ENCODE measurements at places on chromosomes 16 and 17.

DNA sequence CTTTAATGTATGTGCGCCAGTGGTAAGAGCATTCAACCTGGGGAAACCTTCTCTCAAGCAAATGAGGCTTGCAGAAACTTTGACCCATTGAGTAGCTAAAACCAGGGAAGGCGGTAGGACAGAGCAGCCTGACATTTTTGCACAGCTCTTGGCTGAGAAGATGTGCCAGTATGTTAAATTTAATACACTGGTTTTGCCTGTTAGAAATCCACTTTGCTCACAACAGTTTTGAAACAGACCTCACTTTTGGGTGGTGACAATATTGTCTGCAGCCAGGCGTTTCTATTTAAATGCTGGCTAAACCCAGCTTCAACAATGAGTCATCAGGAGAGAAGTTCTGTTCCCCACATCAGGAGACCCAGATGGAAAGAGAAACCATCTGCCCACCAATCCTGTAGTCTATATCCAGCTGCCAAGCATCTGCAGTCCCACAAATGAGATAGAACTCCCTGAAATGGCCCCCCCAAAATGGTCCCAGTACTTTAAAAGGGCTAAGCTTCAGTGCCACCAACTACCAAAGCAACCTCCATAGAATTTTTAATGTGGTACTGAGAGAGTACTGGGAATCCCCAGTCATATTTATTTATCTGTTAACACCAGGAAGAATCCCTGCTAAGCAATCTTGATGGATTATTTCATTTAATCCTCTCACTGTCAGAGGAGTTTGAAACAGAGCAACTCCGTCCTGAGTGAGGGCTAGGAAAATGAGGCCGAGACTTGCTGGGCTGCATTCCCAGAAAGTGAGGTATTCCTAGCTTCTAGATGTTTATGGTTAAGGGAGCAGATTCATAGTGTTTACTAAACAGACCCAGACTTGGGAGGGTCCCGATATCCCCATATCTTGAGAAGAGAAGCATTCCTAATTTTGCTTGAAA lies 29.0 kb upstream of the CLEC3A start:
- no peaks in the 10 kb centered on the region for H3K4me1 ChIP-seq
- no peak overlapping the region for H3K27ac ChIP-seq
- no peak overlapping the region for H3K4me3 ChIP-seq

GRCh38 chr16:50610331-50611262 lies 62.4 kb downstream of the NKD1 start:
- H3K27me3 ChIP-seq, result no peaks in the 10 kb centered on the region
- no peaks in the 10 kb centered on the region for H3K4me1 ChIP-seq
- DNase-seq, result no peak
- H3K27ac ChIP-seq, result no peak overlapping the region
- H3K4me3 ChIP-seq, result no peak overlapping the region

DNA sequence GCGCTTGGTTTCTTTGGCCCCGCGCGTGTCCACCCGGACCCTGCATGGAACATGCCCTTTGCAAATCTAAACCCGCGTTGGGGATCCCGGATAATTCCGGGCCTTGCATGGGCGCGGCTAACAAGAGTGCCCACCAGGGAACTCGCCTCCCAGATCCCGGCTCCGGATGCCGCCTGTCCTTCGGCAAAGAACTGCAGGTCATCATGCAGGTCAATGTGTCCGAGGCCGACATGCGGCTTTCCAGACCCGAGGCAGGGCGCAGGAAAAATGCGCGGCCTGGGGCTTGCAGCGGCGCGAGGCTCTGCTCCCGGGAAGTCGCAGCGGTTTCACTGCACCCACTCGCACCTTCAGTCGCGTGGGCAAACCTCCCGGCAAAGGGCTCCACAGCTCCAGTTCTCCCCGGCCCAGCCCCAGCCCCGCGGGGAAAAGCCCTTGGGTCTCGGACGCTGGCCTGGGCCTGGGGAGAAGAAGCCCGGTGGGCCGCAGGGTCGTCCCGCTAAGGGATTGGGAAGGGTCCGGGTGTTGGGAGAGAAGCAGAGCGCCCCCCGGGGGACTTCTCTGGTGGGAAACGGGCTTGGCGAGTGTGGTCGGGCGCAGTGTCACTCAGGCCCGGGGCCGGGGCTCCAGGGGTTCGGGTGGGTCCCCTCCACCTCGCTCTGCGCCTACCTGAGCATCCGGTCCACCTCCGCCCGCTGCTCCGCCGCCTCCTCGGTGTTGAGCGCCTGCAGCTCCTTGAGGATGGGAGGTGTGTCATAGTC lies 805 bp downstream of the HNF1B start:
- H3K36me3 ChIP-seq, result no peaks in the 10 kb centered on the region
- H3K4me1 ChIP-seq, result peaks cover 8% of the 10 kb centered on the region
- DNase-seq, result no peak
- H3K4me3 ChIP-seq, result peak overlapping the region; percentile 90
- H3K27me3 ChIP-seq, result no peaks in the 10 kb centered on the region
- peak overlapping the region; percentile 92 for H3K27ac ChIP-seq

DNA sequence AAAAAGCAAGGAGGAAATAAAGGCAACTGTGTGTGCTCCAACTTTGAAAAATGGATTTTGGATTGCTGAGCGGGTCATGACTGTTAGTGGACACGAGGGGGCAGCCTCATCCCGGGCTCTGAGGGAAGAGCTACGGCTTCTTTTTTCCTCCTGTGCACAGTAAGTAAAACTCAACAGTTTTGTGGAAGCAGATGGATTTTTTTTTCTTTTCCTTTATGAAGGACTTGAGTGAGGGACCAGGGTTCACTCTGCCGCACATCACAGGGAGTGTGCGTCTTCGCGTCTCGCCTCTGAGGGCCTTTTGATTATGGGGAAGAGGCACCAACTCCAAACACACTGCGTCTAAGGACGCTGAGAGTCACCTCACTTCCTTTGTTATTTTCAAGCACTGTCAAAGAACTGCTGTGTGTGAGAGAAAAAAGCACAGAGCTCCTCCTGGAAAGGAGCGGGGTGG lies 80.3 kb upstream of the GOT2 start:
- H3K36me3 ChIP-seq, result no peaks in the 10 kb centered on the region
- H3K27ac ChIP-seq, result no peak overlapping the region
- H3K27me3 ChIP-seq, result no peaks in the 10 kb centered on the region
- H3K4me1 ChIP-seq, result no peaks in the 10 kb centered on the region
- peak overlapping the region; percentile 38 for H3K4me3 ChIP-seq

DNA sequence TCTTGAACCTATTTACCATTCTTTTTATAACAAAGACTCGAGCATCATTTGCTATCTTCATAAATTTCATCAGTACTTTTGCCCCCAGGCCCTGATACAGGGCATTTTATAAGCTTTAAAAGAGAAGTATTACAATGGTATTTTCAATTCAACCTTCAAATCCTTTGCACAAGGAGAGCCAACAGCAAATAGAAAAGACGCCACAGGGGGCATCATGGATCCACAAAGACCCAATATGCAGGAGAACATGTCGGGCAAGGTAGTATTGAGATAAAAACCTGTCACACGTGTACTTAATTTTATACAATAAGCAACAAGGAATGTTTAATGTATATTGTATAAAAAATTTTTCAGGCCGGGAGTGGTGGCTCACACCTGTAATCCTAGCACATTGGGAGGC lies 10.2 kb downstream of the MAP3K14 start:
- no peak overlapping the region for H3K4me3 ChIP-seq
- H3K27ac ChIP-seq, result peak overlapping the region; percentile 81
- DNase-seq, result no peak
- peaks cover 50% of the 10 kb centered on the region for H3K4me1 ChIP-seq
- no peaks in the 10 kb centered on the region for H3K27me3 ChIP-seq

GRCh38 chr16:89292443-89293078 lies 75.1 kb downstream of the ZNF778 start:
- H3K4me1 ChIP-seq, result no peaks in the 10 kb centered on the region
- peaks cover 27% of the 10 kb centered on the region for H3K36me3 ChIP-seq
- no peak overlapping the region for H3K4me3 ChIP-seq
- no peak overlapping the region for H3K27ac ChIP-seq
- DNase-seq, result no peak
- H3K27me3 ChIP-seq, result no peaks in the 10 kb centered on the region

DNA sequence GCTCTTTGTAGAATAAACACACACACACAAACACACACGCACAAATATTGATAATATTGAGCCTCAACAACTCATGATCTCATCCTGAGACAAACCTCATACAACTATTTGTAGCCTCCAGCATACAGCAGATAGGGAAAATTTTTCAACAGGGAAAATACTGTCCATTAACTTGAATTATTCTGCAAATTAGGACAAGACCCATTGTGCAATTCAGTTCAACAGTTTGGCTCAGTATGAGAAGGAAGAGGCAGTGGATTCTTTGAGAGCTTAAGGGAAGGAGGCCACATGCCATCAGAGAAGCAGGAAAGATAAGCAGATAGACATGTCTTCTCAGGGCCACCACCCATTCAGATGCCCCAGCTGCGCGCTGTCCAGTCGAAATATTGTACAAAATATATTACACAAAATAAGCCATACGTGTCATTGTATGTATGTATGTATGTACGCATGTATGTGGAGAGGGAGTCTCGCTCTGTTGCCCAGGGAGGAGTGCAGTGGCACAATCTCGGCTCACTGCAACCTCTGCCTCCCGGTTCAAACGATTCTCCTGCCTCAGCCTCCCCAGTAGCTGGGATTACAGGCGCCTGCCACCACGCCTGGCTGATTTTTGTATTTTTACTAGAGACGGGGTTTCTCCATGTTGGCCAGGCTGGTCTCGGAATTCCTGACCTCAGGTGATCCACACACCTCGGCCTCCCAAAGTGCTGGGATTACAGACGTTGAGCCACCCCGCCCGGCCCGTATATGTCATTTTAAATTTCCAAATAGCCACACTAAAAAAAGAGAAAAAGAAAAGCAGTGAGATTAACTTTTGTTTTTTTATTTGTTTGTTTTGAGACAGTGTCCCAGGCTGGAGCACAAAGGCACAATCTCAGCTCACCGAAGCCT lies 1.8 kb downstream of the ZC3H7A start:
- no peaks in the 10 kb centered on the region for H3K36me3 ChIP-seq
- no peaks in the 10 kb centered on the region for H3K27me3 ChIP-seq
- no peak for DNase-seq
- H3K4me1 ChIP-seq, result peaks cover 60% of the 10 kb centered on the region

GRCh38 chr16:79912592-79913310 lies 312.2 kb upstream of the MAF start:
- H3K4me1 ChIP-seq, result no peaks in the 10 kb centered on the region
- no peaks in the 10 kb centered on the region for H3K27me3 ChIP-seq
- H3K27ac ChIP-seq, result no peak overlapping the region
- H3K4me3 ChIP-seq, result no peak overlapping the region
- DNase-seq, result no peak

- DNase-seq, result no peak
- H3K27me3 ChIP-seq, result no peaks in the 10 kb centered on the region
- H3K4me3 ChIP-seq, result no peak overlapping the region
- H3K4me1 ChIP-seq, result peaks cover 14% of the 10 kb centered on the region
- no peaks in the 10 kb centered on the region for H3K36me3 ChIP-seq
Measured at GRCh38 chr16:4923853-4924252, 13.1 kb downstream of the PPL start.

- no peak for DNase-seq
- no peak overlapping the region for H3K4me3 ChIP-seq
- no peaks in the 10 kb centered on the region for H3K4me1 ChIP-seq
- no peaks in the 10 kb centered on the region for H3K36me3 ChIP-seq
- H3K27ac ChIP-seq, result no peak overlapping the region
Measured at GRCh38 chr17:5897275-5897911, 172.8 kb upstream of the WSCD1 start.

- H3K36me3 ChIP-seq, result peaks cover 3% of the 10 kb centered on the region
- no peak overlapping the region for H3K27ac ChIP-seq
- no peaks in the 10 kb centered on the region for H3K27me3 ChIP-seq
- DNase-seq, result no peak
- H3K4me1 ChIP-seq, result peaks cover 2% of the 10 kb centered on the region
- no peak overlapping the region for H3K4me3 ChIP-seq
Measured at GRCh38 chr16:75340741-75341491, 89.5 kb upstream of the BCAR1 start.

DNA sequence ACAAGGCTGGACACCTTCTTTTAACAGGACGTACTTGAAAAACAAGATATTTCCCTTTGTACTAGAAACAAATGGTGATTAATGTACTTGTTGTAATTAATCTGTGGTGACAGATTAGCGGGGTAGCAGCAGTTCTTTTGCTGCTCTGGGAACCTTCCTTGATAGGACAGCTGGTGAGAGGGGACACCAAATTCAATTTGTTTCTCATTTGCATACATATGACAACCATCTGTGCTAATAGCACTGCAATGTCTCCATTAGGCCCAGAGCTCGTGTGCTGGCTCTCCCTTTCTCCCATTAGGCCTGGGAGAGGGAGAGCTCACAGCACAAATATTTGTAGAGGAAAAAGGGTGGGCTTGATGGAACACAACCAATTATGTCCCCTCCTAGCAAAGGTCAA lies 221.0 kb upstream of the HS3ST3A1 start:
- H3K4me1 ChIP-seq, result no peaks in the 10 kb centered on the region
- no peaks in the 10 kb centered on the region for H3K36me3 ChIP-seq
- DNase-seq, result no peak
- no peak overlapping the region for H3K4me3 ChIP-seq
- no peak overlapping the region for H3K27ac ChIP-seq

GRCh38 chr17:61136296-61136695 lies 263.3 kb upstream of the TBX2 start:
- DNase-seq, result no peak
- no peak overlapping the region for H3K27ac ChIP-seq
- H3K4me3 ChIP-seq, result no peak overlapping the region
- H3K4me1 ChIP-seq, result no peaks in the 10 kb centered on the region
- H3K36me3 ChIP-seq, result no peaks in the 10 kb centered on the region

DNA sequence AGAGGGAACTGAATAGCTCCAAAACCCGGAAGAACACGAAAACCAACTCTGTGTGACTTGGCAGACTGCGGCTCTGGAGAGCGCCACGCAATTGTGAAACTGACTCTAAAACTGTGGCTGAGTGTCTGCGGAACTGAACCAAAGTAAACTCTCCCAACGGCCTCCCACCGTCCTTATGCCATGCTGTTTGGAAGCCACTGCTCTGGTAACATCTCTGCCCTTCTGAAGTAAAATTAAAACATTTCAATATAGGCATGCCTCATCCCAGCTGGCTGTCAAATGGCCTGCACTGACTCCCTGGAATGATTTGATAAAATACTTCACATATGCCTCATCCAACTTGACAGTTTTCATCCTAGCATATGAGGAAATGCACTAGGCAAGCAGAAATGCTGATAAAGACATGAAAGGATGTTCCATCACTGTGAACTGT lies 70.2 kb downstream of the PARN start:
- peaks cover 17% of the 10 kb centered on the region for H3K4me1 ChIP-seq
- peak; percentile 38 for DNase-seq
- no peak overlapping the region for H3K4me3 ChIP-seq
- peak overlapping the region; percentile 69 for H3K27ac ChIP-seq
- no peaks in the 10 kb centered on the region for H3K27me3 ChIP-seq
- no peaks in the 10 kb centered on the region for H3K36me3 ChIP-seq

GRCh38 chr16:57071831-57072582 lies 20.4 kb upstream of the CPNE2 start:
- H3K27me3 ChIP-seq, result no peaks in the 10 kb centered on the region
- H3K4me3 ChIP-seq, result no peak overlapping the region
- no peaks in the 10 kb centered on the region for H3K4me1 ChIP-seq
- peaks cover 5% of the 10 kb centered on the region for H3K36me3 ChIP-seq
- no peak overlapping the region for H3K27ac ChIP-seq

DNA sequence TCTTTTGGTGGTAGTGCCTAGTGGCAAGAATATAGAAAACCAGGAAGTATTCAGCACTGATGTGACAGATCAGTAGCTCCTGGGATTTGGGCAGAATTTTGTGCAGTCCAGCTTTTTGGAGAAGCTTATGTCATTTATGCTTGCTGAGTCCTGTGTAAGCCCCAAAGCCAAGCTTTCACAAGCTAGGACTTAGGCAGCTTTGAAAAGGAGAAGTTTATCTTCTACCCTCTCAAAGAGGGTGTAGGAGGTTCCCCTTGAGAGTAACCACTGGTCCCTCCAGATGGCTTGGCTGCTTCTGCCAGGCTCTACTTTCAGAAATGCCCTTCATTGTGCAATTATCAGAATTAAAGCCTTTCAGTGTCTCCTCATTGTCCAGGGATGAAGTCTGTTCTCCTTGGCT lies 78.8 kb downstream of the CES1 start:
- DNase-seq, result no peak
- H3K4me3 ChIP-seq, result no peak overlapping the region
- peaks cover 5% of the 10 kb centered on the region for H3K4me1 ChIP-seq
- no peak overlapping the region for H3K27ac ChIP-seq

Measured in liver (tissue), 10 donors.